Activated CD8-positive, alpha-beta memory T cell treated with anti-CD3 and anti-CD28 coated beads, Interleukin-2, amount 10 ng/mL, durations not matched to agents 7 days and 5 days (primary cell): ENCODE measurements at places on chromosomes 1 and 21.

DNA sequence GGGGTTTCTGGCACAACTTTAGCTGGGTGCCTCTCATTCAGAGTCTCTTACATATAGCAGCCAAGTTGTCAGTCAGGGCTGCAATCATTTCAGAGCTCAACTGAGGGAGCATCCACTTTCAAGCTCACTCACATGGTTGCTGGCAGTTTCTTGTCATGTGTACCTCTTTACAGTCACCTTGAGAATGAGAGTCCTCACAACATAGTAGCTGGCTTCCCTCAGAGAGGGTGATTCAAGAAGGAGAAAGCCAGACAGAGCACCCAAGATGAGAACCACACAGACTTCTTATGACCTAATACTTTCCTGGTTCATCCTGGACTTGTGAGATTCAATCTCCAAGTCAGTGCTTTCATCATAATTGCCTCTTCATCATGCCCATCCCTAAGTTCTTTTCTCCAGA, 57.2 kb downstream of the DPT start:
- no peak for DNase-seq

GRCh38 chr1:173507847-173508209, 30.7 kb downstream of the PRDX6 start:
- DNase-seq = no peak

DNA sequence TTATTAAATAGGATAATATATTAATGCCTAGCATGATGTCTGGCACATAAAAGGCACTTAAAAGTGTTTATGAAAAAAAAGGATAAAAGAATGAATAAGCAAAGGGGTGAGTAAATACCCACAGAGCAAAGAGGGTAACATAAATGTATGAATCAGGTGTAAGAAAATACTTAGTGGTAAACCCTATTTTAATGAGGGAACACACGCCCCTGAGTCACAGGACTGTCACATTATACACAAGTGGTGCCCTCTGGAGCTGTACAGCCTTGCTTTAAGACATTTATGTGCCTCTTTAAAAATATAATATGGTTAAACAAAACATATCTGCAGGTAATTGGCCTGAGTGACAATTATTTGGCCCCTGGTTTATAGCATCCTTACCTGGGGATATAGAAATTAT, 78.1 kb upstream of the PTBP2 start:
- DNase-seq = no peak

GRCh38 chr1:205922806-205923205, 20.4 kb downstream of the SLC26A9 start:
- DNase-seq = no peak

DNA sequence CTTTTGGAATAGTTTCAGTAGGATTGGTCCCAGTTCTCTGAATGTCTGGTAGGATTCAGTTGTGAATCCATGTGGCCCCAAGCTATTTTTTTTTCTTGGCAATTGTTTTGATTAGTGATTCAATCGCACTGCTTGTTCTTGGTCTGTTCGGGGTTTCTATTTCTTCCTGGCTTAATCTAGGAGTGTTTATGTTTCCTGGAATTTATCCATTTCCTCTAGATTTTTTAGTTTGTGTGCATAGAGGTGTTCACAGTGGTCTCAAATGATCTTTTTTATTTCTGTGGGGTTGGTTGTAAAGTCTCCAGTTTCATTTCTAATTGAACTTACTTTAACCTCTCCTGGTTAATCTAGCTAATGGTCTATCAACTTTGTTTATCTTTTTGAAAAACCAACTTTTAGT, 117.6 kb downstream of the NME7 start:
- DNase-seq = no peak

- no peak for DNase-seq
These were observed 11.6 kb upstream of the TNFSF18 start for GRCh38 chr1:173062150-173062938.

DNA sequence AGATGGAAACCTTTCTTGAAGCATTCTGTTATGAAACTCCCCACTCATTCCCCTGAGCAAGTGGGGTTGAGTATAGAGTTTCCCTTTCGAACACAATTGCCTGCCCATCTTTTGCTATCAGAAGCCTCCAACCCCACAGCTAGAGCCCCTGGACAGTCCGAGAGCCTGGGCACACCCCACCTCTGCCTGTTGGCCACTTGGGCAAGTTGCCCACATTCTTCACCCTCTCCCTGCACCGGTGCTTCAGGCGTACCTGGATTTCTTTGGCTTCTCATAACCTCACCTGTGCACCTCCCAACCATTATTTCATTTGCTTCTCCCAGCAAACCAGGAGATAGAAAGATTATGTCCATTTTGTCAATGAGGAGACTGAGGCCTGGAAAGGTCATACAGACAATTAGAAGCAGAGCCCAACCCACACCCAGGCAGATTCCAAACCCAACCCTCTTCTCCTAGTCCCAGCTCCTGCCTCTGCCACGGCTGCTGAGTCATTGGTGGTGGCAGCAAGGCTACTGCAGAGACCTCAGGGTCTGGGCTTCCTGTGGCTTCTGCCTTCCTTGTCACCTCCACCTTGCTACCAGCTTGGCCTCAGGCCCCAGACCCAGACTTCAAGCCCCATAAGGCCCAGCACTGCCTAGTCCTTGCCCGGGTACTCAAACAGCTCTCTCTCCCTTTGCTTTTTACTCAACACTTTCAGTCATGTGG, 118.7 kb upstream of the ZBTB40 start:
- no peak for DNase-seq

DNA sequence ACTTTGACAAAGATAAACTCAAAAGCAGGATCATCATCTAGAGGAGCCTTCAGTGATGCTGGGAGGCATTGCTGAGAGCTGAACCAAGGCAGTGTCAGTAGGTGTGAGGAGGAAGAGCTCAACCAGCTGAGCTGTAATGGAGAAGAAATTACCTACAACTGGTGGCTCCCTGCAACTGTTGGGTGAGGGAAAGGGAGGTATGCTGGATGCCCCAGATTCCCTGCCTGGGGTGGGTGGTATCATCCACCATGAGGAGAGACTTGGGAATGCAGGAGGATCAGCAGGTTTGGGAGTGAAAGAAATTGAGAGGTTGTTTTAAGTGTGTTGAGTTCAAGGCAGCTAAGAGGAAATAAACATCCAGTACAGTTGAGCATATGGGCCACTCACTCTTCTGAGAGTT, 199.8 kb downstream of the DNM3 start:
- no peak for DNase-seq

GRCh38 chr1:117020526-117021156, 19.1 kb downstream of the CD101 start:
- DNase-seq = no peak

DNA sequence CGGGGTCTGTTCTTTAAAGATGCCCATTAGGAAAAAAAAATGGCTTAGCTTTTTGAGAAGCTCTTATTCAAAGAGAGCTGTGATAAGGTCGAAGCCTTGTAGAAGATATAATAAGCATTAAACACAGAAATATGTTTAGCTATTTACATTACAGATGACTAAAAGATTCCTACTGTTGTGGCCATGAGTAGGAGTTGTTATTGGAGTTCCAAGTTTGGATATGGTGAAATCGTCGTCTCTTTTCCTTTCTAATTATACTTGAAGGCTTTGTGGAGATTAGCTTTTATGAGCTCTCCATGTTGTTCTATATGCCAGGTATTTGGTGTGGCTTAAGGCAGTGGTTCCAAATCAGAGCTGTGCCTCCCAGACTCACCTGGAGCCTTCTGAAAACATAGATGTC, 79.9 kb upstream of the LAMC2 start:
- DNase-seq = no peak

- DNase-seq = no peak
These were observed 288.7 kb downstream of the NUF2 start for GRCh38 chr1:163610486-163610885.

GRCh38 chr1:179921472-179921871, 33.1 kb upstream of the CEP350 start:
- no peak for DNase-seq

- no peak for DNase-seq
These were observed 368.8 kb upstream of the ADGRL4 start for GRCh38 chr1:79375352-79375751.

DNA sequence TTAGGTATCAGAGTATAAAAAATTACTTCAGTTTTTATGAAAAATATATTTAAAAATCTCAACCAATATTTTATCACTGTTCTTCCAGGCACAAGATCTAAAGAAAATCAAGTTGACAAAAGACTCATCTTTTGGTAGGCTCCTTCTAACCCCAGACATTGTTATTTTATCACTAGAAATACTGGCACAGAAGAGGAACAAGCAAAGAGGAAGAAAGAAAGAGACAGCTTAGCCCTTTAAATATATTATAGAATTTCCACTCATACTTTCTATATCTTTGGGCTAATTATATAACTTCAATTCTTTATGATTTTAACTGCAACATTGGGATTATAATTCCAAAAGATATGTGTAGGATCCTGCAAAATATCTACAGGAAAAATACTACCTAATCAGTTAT, 32.4 kb downstream of the SPTA1 start:
- no peak for DNase-seq

DNA sequence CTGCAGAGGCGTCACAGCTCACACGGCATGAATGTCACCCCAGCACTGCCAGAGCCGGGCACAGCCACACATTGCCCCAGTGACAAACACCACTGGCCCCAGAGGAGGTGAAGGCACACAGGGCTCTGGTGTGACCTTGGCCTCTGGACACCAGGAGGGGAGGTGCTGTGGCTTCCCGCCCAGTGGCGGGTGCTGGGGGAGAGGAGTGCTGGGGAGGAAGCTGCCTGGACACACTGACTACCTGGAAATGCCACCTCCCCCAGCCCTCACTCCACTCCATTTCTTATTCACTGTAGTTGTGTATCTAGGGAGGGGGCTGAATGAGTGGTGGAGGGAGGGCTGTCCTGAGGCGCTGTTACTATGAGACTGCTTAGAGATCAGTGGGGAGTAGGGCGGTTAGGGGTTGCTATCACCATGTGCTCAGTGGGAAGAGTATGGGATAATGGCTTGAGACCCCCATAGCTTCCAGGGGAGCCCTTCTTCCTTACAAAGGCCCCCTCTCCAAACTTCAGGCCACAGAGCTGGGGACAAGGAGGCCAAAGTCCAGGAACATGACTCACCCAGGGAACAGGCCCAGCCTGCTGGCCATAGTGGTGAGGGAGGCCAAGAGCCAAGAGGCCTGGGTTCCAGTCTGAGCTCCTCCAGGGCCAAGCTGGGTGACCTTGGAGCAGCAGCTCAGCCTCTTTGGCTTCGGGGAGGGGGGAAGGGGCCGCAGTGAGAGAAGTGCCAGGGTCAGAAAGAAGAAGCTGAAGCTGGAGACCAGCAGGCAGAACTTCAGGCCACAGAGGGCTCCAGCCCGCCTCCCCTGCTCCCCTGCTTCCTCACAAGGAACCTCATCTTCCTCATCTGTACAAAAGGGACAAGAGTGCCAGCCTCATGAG, 40.1 kb downstream of the AHDC1 start:
- DNase-seq = no peak

GRCh38 chr1:78075621-78076020, 29.9 kb downstream of the GIPC2 start:
- DNase-seq = no peak

GRCh38 chr1:29991815-29992214, 731.6 kb downstream of the MATN1 start:
- DNase-seq = peak; percentile 27

DNA sequence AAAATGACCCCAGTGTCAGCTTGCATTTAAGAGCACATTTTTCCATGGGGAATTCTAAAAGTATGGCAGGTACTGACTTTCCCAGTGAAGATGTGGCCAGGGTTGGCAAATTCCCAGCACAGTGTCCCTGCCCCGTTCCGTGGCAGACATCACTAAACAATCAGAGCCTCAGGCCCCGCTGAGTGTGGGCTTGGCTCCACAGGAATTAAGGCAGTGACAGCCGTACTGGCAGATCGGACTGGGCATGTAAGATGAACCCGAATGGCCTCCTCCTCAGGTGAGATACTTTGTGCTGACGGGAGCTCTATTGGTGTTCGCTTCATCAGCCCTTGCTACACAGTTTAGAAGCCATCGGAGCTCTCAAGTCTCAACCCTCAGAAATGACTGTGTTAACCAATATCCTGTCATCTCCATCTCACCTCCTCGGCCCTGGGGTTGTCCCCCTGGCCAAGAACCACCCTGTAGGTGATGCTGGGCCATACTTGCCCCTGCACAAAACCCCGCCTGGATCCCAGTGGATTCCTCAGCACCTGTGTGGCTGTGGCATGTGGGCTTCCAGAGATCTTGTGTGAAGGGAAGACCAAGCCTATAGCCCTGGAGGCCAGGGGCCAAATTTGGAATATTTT, 29.0 kb upstream of the ABCG1 start:
- peak; percentile 82 for DNase-seq

DNA sequence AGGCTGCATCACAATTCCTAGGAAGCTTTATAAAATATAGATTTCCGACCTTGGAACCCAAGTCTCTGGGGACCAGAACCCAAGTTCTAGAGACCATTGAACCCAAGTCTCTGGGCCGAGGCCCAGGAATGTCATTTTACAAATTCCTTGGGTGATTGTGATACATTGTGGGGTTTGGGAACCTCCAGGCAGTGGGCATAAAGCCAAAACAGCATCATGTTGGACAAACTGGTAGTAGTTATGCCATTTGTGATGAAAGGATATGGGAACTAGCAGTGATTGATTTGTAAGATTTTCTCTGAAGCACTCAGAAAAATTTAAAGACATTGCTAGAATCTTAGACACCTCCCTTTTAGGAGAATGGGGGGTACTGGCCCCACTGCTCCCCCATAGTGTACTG, 160.2 kb downstream of the HIVEP3 start:
- DNase-seq = no peak

DNA sequence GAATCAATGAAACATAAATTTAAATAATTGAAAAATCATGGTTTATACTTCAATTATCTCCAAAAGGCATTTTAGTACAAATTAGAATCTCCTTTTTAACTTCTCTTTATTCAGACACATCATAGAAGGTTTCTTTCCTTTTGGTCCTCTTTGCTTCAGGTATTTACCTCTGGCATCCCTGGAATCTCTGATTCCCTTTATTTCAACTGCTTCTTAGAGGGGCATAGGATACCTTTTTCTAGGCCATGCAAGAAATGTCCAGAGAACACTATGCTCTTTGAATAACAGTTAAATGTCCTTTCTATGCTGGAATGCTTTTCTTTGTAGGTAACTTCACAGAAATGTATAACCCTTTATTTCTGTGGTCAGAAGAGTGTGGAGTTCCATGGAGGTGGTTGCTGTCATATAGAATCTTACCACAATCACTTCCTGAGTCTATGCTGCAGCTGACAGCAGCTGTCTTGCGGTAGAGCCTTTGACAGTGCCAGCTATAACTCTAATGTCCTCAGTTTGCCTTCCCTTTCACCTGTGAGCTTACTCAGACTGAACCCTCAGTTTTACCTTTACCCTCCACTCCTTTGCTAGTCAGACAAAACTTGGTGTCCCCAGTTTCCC, 8.6 kb downstream of the LAMC2 start:
- peak; percentile 73 for DNase-seq

- DNase-seq = no peak
These were observed 50.8 kb downstream of the PIK3R3 start for GRCh38 chr1:46081619-46082018.

GRCh38 chr21:38853421-38853919, 47.7 kb downstream of the ETS2 start:
- no peak for DNase-seq
